Type B pancreatic cell (in vitro differentiated cells): ENCODE measurements at places on chromosomes 1 and 21.

DNA sequence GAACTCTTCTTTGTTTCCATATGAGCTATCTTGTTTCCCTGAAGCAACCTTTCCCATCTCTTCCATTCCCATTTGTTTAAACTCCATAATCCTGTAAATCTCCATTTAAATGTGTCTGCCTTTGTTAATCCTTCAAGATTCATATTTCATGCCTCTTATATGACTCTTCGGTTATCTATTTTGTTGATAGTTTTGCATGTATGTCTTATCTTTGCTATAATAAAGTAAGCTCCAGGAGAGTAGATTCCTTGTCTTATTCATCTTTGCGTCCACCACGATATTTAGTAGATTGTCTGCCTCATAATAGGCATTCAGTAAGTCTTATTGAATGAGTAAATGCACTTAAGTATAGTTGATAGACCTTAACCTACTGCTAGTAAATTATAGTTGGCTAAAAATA lies 18.4 kb downstream of the CLIC4 start:
- DNase-seq: no peak

DNA sequence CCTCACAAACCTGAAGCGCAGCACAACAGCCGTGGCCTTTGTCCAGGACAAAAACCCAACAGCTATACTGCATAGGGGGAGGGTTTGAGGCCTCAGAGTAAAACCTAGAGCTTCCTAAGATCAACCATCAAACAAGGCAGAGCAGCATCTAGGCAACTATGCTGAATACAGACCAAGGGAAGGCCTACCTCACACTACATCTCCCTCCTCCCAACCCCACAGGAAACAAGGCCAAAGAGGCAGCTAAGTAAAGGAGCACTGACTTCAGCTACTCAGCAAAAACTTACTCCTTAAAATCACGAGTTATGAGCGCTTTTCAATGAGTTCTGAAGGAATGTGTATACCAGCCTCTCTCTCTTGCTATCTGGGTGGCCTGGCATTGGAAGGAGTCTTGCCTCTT lies 12.4 kb downstream of the XKR8 start:
- no peak for DNase-seq

DNA sequence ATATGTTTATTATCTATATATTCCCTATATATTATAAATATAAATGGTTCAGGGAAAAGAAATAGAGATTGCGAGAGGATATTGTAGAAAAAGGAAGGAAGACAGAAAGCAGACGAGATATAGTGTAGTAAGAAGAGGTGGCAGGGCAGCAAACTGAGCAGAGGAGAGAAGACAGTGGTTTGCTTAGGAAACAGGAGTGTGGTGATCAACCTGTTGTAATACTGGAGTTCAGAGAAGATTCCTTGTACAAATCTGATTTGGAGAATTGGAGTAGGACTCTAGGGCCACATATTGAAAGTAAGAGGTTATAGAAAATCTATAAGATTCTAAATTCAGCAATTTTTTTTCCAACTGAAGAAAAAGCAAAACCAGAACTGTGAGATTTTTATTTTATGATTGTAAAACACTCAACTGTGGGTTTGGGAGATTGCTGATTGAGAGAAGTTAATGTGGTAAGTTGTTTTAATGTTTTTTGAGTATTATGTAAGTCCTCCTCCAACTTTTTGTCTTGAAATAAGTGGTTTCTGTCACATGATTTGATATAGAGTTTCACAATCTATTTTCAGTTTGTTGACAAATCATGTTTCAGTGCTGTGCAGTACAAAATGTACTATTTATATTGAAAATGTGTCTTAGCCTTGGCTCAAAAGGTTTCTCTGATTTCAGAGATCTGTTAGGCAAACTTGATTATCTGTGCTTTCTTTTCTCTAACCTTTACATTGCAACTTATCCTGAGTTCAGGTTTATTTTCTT lies 9.6 kb upstream of the AMY2B start:
- DNase-seq: no peak

- no peak for DNase-seq
Observed at GRCh38 chr1:170261669-170262068, 115.9 kb downstream of the NTMT2 start.

DNA sequence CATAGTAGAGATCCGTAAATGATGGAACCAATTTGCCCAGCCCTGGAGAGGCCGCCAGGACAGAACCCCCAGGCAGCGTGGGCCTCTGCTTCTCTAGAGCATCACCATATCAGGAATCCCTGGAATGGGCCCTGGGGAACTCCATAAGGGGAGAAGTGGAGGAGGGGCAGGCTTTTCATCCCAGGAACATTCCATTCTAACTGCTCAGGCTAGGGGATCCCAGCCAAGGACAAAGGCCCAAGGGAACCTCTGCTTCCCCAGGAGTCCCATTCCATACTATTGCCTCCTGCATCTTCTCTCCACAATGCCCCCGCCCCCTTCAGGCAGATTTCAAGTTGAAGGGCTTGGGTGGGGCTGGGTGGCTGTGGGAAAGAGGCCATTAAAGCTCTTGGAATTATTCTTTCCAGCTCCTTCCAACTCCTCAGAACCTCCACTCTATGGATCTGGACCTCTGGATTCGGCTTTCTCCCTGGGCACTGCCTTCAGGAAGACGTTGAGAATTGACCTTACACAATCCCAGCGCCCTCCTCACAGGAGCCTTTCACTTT lies 6.0 kb downstream of the TRNP1 start:
- DNase-seq: no peak

DNA sequence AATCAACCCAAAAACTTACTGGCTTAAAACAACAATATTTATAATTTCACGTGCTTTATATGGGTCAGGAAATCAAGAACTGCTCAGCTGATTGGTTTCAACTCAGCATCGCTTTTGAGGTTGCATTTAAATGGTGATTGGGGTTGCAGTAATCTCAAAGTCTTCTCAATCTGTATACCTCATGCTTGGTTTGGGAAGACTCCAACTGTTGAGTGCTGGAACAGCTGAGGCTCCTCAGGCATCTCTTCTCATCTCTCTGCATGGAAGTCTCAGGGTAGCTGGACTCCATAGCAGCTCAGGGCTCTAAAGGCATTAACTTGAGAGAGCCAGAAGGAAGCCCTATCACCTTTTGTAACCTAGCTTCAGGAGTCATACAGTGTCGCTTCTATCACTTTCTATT lies 35.1 kb downstream of the AK5 start:
- no peak for DNase-seq

DNA sequence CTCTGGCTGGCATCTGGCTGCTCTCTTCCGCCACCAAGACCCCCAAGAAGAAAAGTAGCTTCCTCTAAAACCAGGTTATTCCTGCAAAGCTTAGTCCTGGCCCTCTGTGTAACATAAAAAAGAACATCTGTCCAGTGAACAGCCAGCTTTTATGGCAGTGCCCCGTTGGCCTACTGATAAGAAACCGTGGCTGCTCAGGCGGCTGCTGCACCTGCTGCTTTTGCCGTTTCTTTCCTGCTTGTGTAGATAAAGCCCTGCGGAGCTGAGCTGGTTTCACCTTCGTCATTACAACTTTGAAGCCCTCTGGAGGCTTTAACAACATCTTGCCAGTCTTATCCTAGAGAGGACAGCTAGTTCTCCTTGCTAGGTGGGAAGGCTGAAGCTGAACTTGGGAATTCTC lies 20.5 kb downstream of the ELAPOR1 start:
- no peak for DNase-seq

DNA sequence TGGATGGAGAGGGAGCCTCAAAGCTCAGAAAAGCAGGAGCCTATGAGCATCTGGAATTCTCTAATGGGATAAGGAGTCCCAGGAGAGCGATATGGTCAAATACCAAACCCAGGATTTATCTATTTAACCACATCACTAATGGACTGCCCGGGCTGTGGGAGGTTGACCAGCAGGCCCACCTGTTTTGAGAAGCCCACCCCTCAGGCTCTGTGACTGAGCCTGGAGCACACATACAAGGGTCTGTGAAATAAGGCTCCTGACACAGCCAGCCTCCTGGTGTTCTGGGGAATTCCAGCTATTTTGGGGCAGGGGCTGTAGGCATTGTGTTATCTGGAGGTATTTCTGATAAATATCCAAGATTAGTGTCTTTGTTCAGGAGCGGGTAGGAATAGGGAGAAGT lies 132.0 kb upstream of the C1orf21 start:
- DNase-seq: no peak

GRCh38 chr1:236893626-236894545 lies 98.8 kb downstream of the MTR start:
- DNase-seq: no peak

- DNase-seq: no peak
Observed at GRCh38 chr1:38028105-38028591, 15.6 kb downstream of the UTP11 start.

DNA sequence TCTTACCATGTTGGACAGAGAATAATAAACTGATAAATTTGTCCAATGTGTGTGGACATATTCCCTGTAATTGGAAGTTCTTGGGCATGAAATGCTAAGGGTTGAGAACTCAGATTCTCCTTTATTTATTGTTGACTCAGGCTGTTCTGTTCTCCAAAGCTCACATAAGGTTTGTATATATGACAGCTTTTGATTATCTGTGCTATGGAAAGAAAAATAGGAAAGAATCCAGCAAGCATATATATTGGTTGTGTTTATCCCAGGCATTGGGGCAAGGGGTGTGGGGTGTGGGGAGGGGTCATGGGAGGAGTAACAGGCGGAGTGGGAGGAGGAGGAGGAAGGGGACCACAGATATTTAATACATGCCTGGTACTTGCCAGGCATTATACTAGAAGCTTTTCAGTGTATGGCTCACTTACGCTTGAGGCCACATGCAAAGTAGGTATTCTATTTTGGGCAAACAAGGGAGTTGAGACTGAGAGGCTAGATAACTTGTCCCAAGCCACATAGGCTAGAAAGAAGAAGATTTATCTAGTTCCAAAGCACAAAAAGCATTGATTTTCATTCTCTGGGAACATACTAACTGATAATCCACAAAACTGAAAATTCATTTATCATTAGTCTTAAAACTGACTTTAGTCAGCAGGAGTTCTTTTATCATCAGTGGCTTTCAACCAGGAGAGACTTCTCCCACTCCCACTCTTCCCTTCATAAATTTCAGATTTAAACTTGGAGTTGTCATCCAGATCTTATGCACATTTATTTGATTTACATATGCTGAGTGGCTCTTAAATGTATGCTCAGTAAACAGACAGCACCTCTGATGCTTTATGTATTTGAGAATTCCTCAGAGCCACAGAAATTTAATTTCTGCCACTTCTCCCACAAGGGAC lies 27.2 kb downstream of the NGF start:
- DNase-seq: no peak

DNA sequence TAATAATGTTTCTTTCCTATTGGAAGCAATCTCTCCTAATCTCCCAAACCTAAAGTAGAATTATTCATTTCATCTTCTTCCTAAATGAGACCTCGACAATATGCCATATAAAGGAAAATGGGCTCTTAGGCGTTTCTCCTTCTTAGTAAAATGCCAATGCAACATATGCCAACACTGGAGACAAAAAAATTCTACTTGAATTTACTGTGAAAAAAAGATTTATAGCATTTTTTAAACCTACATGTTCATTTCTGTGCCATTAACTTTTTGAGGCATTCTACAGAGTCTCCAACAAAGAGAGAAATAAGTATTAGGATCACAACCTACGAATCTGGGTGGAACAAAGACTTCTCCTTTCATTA lies 1.3 kb downstream of the WDR47 start:
- no peak for DNase-seq

- DNase-seq: no peak
Observed at GRCh38 chr1:101144671-101145448, 92.0 kb upstream of the S1PR1 start.

- DNase-seq: no peak
Observed at GRCh38 chr1:204511366-204511765, 4.8 kb upstream of the MDM4 start.

GRCh38 chr1:159821171-159821867 lies 5.4 kb upstream of the SLAMF8 start:
- DNase-seq: no peak

GRCh38 chr1:221776495-221777301 lies 34.8 kb upstream of the DUSP10 start:
- no peak for DNase-seq

- DNase-seq: no peak
Observed at GRCh38 chr1:94463765-94464330, 45.7 kb downstream of the ABCD3 start.

GRCh38 chr1:172343240-172344160 lies 77.0 kb upstream of the C1orf105 start:
- no peak for DNase-seq

DNA sequence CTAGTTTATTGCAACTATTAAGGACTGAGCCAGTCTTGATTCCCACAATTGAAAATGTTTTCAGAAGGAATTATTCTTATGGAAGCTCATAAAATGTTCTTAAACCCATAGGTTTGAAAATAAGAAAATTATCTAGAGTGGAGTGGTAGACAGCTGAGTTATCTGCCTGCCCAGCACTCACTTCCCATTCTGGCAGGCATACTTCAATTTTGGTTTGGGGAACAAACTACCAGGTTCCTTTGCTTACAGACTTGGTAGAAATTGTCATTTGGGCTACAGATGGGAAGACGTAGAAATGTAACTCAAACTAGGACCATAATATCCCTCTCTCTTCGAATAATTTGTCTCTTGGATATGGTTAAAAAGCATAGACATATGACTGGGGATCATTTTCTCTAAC lies 18.4 kb downstream of the JUN start:
- DNase-seq: no peak

GRCh38 chr1:157073944-157074685 lies 25.5 kb downstream of the ETV3L start:
- DNase-seq: no peak

DNA sequence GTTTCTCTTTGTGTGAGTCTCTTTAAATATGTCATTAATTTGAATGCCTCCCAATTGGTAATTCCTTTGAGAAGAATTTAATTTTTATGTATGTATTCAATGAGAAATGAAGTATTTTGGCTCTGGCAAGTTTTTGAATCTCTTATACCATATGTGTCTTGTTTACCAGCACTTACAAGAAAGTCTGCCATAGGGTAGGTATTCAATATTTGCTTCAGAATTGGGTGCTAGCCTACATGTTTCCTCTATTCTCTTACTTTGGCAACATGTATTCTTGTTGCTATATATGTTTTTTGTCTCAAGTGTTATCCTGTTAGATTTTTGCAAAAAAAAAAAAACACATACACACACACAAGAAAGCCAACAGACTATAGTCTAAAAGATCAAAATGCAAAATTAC lies 350.5 kb upstream of the PRMT6 start:
- no peak for DNase-seq

DNA sequence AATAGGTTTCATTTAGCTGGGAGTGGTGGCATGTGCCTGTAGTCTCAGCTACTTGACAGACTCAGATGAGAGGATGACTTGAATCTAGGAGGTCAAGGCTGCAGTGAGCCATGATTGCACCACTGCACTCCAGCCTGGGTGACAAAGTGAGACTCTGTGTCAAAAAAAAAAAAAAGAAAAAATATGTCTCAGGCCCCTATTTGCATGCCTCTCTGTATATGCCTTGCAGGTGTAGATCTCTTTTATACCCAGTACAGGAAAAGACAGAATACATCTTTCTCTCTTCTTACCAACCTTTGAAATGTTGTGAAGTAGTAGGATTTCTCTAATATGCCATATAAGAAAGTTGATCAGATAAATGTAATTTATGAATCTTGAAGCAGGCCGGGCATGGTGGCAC lies 6.4 kb downstream of the CNR2 start:
- DNase-seq: no peak
